ENCODE measurements at places on chromosomes 1 and 21. TPM values are rescaled to one million over a fixed set of nuclear protein-coding genes. Genes with fewer than 3 reads are reported as not detected.

SH2D1B gene
- 0.98 TPM for polyA plus RNA-seq

DSCAM gene
- polyA plus RNA-seq: 0.02 TPM

CCDC24 gene
- polyA plus RNA-seq: 14.5 TPM

ZDHHC18 gene
- 6.2 TPM for polyA plus RNA-seq
